ENCODE measurements at places on chromosomes 7 and 10.

DNA sequence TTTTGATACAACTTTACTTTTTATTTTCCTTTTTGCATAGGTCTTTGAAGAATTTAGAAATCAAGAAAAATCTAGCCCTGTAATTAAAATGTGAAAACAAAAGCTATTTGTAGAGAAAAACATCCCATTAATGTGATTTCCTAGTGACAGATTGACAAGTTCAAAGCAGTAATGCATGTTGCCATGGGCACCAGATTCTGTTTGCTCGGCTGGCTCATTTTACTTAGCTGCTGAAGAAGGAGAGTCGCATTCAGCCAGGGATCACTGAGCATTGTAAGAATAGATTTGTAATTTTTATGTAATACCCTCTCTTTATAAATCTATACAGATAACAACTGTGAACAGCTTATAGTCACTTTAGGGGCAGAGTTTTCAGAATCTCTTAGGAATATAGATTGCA lies 28.5 kb downstream of the DNAJB9 start:
- DNase-seq = no peak

DNA sequence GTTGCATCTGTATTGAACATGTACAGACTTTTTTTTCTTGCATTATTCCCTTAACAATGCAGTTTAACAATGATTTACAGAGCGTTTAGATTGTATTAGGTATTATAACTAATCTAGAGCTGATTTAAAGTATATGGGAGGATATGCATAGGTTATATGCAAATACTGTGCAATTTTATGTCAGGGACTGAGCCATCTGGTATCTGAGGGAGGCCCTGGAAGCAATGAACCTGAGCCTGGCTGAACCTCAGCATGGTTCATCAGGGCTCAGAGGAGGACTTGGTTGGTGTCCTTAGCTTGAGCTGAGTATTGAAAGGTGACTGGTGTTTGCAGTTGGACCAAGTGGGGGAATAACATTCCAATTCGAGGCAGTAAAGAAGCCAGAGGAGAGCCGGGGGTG lies 4.8 kb downstream of the ADCK2 start:
- DNase-seq = no peak

- DNase-seq = no peak
These were observed 220.8 kb upstream of the CELF2 start for GRCh38 chr10:10796774-10797415.

- DNase-seq = no peak
These were observed 55.1 kb downstream of the VOPP1 start for GRCh38 chr7:55517191-55517633.

DNA sequence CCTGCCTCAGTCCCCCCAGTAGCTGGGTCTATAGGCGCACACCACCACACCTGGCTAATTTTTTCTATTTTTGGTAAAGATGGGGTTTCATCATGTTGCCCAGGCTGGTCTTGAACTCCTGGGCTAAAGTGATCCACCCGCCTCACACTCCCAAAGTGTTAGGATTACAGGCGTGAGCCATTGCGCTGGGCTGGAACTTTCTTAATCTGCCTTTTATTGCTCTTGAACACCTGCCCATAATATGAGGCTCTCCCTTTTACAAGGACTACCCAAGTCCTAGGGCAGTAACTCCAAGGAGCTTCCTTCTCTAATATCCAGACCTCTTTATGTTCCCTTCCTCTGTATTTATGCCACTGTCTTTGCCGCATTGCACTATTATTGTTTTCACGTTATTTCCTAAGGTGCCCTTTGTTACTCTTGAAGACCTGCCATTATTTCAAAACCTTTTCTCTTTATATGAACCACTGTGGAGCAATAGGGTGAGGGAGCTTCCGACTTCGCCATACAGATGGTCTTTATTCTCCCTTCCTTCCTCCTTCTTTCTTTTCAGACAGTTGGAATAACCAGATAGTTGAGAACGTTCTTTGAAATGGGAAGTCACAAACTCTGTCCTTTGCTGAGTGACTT lies 36.3 kb upstream of the TCF7L2 start:
- DNase-seq = no peak

GRCh38 chr7:102413091-102413490 lies 16.9 kb downstream of the PRKRIP1 start:
- no peak for DNase-seq

GRCh38 chr10:132593389-132593788 lies 55.8 kb downstream of the INPP5A start:
- DNase-seq = peak; percentile 30

GRCh38 chr7:29612596-29612995 lies 49.0 kb downstream of the PRR15 start:
- no peak for DNase-seq

All from CD4-positive, alpha-beta T cell treated with Interleukin-17A for 1 hour (primary cell).